Astrocyte (in vitro differentiated cells and primary cell): ENCODE measurements at places on chromosomes 6 and 20.

GRCh38 chr6:107217248-107217647 lies 101.9 kb upstream of the BEND3 start:
- H3K27me3 ChIP-seq = no peaks in the 10 kb centered on the region
- no peak overlapping the region for H3K4me3 ChIP-seq
- H3K36me3 ChIP-seq = no peaks in the 10 kb centered on the region

DNA sequence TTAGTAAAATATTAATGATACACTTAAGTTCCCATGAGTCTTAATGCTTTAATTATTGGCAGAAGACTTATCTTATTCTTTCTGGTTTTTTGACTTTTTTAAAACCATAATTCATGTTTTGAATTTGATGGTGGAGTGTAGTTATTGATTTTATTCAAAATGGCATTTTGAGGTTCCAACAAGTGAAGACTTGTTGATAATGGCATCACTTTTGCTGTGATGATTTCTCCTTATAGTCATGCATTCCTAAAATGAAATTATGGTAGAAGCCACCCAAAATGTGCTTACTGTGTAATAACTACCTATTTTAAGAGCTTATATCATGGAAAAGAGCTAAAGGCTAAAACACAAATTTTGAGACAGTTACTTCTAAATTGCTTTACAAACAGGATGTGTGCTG lies 2.2 kb downstream of the DOP1A start:
- no peak overlapping the region for H3K4me3 ChIP-seq
- H3K27me3 ChIP-seq = no peaks in the 10 kb centered on the region
- peaks cover 4% of the 10 kb centered on the region for H3K4me1 ChIP-seq
- no peaks in the 10 kb centered on the region for H3K36me3 ChIP-seq
- H3K27ac ChIP-seq = no peak overlapping the region

DNA sequence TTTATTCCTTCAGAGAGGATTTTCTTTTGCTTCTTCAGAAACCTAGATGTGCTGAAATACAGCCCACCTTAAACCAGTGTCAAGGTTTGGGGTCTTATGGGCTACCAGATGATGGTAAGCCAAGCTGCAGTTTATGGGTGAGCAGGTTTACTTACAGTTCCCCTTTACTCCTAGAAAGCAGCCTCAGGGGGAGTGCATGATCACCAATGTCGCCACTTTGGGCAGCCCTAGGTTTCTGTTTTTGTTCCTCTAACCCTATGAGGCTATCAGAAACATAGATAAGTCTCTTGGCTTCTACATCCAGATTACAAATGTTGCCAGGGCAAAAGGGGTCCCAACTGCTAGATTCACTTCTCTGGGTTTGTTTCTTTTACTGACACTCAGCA lies 67.2 kb downstream of the TRIM27 start:
- no peaks in the 10 kb centered on the region for H3K36me3 ChIP-seq
- H3K27ac ChIP-seq = no peak overlapping the region
- H3K27me3 ChIP-seq = no peaks in the 10 kb centered on the region
- no peaks in the 10 kb centered on the region for H3K4me1 ChIP-seq
- no peak for DNase-seq

- no peaks in the 10 kb centered on the region for H3K27me3 ChIP-seq
- H3K4me1 ChIP-seq = peaks cover 6% of the 10 kb centered on the region
Observed at GRCh38 chr20:53964067-53964466, 106.3 kb downstream of the BCAS1 start.

GRCh38 chr6:63391203-63391970 lies 71.6 kb upstream of the LGSN start:
- no peak overlapping the region for H3K27ac ChIP-seq
- H3K4me3 ChIP-seq = no peak overlapping the region
- no peaks in the 10 kb centered on the region for H3K4me1 ChIP-seq
- no peaks in the 10 kb centered on the region for H3K27me3 ChIP-seq
- no peaks in the 10 kb centered on the region for H3K36me3 ChIP-seq

- no peak overlapping the region for H3K27ac ChIP-seq
- DNase-seq = no peak
- peaks cover 3% of the 10 kb centered on the region for H3K27me3 ChIP-seq
- no peak overlapping the region for H3K4me3 ChIP-seq
- H3K4me1 ChIP-seq = no peaks in the 10 kb centered on the region
Observed at GRCh38 chr6:137941995-137942394, 74.9 kb downstream of the TNFAIP3 start.

GRCh38 chr6:2257363-2257762 lies 12.0 kb upstream of the GMDS start:
- H3K4me1 ChIP-seq = no peaks in the 10 kb centered on the region
- no peaks in the 10 kb centered on the region for H3K27me3 ChIP-seq
- DNase-seq = no peak
- no peak overlapping the region for H3K27ac ChIP-seq
- no peak overlapping the region for H3K4me3 ChIP-seq

DNA sequence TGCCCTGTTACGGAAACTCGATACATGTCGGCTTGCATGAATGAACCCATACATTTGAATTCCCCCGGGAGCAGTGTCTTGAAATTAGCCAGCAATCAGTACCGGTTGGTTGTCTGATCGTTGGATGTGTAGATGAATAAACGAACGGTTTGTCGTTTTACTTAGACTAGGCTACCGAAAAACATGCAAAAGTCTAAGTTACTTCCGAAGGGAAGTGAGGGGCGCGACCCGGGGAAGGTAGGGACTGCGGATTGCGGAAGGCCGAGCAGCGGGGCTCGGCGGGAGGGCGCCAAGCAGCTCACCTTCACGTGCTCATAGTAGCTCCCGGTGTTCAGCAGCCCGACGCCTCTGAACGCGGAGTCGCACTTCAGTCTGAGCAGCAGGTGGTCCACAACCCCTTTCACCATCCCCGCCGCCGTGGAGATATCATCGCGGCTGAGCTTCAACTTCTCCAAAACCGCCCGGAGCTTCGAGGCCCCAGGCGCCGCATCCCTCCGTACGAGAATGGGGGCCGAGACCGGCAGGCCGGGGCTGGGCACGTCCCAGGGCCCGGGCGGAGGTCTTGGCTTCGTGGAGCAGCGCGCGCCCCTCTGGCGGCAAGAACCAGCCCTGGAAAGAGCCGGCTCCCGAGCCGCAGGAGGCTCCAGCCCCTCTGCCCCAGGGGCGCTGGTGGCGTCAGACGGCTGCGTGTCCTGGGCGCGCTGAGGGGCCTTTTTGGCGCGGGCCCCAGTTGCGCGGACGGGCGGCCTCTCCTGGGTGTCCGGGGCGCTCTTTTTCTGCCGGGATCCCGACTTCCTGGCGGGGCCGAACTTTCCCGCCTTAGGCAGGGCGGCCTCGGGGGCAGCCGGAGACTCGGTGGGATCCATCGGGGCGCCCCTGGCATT lies 632 bp downstream of the CGAS start:
- no peaks in the 10 kb centered on the region for H3K27me3 ChIP-seq
- peaks cover 13% of the 10 kb centered on the region for H3K4me1 ChIP-seq
- H3K27ac ChIP-seq = peak overlapping the region; percentile 49
- peak; percentile 12 for DNase-seq
- H3K4me3 ChIP-seq = peak overlapping the region; percentile 58

DNA sequence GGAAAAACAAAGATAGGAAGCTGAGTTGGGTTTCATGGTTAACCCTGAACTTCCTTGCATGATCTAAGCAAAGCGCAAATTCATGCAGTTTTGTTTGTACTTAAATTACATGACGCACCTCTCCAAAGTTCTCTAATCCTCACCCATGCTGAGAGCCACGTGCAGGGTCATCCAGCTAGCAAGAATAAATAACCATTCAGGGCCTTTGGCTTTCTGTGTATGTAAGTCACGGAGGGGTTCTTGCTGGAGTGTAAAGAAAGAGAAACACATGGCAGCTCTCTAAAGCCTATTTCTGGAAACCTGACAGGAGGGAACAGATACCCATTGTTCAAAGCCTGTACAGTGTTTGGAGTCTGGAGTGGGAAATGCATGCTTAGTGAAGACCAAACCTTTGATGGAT lies 171.7 kb upstream of the CCN2 start:
- peak overlapping the region; percentile 54 for H3K27ac ChIP-seq
- H3K4me1 ChIP-seq = peaks cover 16% of the 10 kb centered on the region
- DNase-seq = peak; percentile 63
- H3K27me3 ChIP-seq = no peaks in the 10 kb centered on the region
- H3K36me3 ChIP-seq = no peaks in the 10 kb centered on the region

DNA sequence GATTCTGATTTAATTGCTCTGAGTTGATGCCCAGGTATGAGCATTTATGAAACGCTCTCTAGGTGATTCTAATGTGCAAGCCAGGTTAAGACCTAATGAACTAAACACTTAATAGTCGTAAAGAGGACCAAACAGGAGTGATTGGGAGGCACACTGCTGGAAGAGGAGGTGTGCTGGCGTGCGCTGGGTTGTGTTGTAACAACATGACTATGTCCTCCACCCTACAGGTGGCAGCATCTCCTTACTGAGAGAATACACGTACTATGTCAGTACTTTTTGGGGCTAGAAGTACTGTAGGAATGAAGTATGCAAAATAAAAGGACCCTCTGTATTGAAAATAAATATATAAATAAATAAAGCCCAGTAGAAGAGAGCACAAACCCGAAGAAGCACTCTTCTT lies 11.9 kb downstream of the C6orf89 start:
- no peak for DNase-seq
- H3K4me3 ChIP-seq = no peak overlapping the region
- H3K27ac ChIP-seq = no peak overlapping the region
- H3K36me3 ChIP-seq = peaks cover 22% of the 10 kb centered on the region
